Neural progenitor cell (in vitro differentiated cells): ENCODE measurements at places on chromosomes 6 and 20. TPM values are rescaled to one million over a fixed set of nuclear protein-coding genes. Genes with fewer than 3 reads are reported as not detected.

DNA sequence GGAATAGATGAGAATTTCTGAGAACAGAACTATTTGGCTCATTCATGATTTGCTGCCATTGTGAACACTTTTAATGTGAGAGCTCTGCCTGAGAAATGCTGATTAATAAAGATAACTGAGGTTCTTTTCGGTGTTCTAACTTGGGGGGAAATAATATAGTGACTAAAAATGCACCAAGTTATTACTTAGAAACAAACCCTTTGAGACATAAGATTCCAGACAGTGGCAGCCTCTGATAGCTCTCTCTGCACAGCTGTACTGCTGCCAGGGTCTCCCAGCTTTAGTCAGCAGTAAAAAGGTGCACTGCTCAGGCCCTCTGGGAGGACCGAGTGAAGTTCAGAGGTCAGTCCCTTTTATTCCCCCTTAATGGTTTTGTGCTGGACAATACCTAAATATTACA lies 2.5 kb upstream of the PRDM1 start:
- H3K4me3 ChIP-seq, result no peak overlapping the region
- DNase-seq, result no peak
- H3K27ac ChIP-seq, result no peak overlapping the region
- no peaks in the 10 kb centered on the region for H3K36me3 ChIP-seq
- H3K27me3 ChIP-seq, result peaks cover 7% of the 10 kb centered on the region
- H3K4me1 ChIP-seq, result peaks cover 64% of the 10 kb centered on the region

DNA sequence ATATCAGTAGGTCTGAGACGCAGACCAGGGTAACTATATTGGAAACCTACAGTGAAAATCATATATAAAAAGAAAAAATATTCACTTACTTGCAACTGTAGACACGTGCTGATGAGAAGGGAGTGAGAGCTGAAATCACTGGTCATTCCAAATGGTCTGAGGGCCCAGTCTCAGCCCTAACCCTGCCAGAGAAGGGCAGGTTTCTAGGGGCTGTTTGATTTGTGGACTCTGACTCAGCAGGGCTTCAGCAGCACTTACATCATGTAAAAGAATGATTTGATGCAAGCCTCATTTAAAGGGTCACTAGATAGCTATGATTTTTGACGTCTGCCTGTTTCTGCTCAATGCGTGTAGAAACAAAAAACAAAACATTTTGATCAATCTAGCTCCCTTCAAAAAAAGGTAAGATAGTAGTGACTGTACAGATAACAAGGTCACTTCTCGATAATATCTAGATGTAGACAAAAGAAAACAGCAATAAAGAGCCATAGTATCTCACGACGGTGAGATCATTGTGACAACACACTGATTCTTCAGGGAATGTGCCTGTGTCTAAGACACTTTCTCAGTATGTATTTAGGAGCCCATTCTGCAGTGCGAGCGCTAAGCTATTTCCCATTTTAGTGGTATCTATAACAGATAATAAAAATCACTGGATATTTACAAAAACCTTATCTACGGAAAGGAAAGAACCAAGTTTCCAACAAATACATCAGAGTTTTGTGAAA lies 307.2 kb downstream of the HIVEP2 start:
- no peaks in the 10 kb centered on the region for H3K36me3 ChIP-seq
- H3K4me3 ChIP-seq, result no peak overlapping the region
- DNase-seq, result no peak
- H3K27ac ChIP-seq, result no peak overlapping the region

DNA sequence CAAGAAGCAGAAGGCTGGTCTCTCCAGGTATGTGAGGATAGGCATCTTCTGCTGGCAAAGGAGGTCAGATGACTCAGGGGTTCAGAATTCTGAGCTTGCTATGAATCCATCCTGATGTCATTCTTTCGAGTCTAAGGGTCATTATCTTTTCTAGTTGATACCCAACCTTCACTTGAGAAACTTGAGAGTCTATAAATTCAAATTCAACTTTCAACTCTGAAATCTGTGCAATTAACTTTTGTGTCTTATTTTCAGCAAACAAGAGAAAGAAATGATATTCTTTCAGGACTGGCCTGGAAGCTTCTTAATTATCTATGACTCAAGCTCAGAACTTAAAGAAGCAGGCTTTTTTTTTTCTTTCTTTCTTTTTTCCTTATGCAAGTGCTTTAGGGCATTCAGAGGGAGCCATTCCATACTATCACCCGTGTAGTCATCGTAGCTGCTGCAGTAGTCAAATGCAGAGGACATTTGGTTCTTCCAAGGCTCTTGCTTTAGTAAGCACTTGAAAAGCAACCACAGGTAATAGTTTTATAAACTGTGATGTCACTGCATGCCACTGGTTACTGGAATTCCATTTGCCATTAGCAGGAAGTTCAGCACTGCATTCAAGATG lies 93.0 kb downstream of the ADTRP start:
- no peak for DNase-seq
- no peaks in the 10 kb centered on the region for H3K27me3 ChIP-seq
- no peak overlapping the region for H3K27ac ChIP-seq
- H3K36me3 ChIP-seq, result no peaks in the 10 kb centered on the region

DNA sequence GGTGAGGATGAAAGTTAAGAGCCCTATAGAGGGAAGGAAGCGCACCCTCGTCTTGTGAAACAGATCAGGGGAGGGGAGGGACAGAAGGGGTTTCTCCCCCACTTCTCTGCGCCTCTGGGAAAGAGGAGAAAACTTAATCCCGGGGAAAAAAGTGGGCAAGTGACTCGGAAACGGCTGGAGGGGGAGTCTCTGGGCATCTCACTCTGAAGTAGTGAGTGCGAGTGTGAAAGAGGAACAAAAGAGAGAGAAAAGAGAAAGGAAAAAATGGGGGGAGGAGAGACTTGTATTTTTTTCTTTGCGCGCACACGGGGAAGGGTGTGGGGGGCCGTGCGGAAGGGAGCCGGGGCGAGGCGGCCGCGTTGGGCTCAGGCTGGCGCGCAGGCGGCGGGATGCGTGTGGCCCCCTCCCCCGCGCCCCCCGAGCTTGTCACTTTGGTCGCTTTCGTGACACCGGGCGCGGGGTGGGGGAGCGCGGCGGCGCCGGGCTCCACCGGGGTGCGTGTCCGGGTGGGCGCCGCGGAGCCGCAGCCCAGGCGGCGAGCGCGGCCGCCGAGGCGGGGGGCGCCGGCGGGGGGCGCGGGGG lies 454 bp downstream of the L3MBTL3 start:
- peaks cover 10% of the 10 kb centered on the region for H3K27me3 ChIP-seq
- H3K4me1 ChIP-seq, result peaks cover 7% of the 10 kb centered on the region
- peak; percentile 60 for DNase-seq
- no peaks in the 10 kb centered on the region for H3K36me3 ChIP-seq
- H3K4me3 ChIP-seq, result peak overlapping the region; percentile 74

GRCh38 chr6:79215213-79215824 lies 19.2 kb downstream of the HMGN3 start:
- peak overlapping the region; percentile 9 for H3K4me3 ChIP-seq
- peak overlapping the region; percentile 85 for H3K27ac ChIP-seq
- H3K36me3 ChIP-seq, result peaks cover 11% of the 10 kb centered on the region
- no peaks in the 10 kb centered on the region for H3K27me3 ChIP-seq
- H3K4me1 ChIP-seq, result peaks cover 58% of the 10 kb centered on the region

- no peak overlapping the region for H3K4me3 ChIP-seq
- no peak overlapping the region for H3K27ac ChIP-seq
- DNase-seq, result no peak
- H3K36me3 ChIP-seq, result no peaks in the 10 kb centered on the region
- no peaks in the 10 kb centered on the region for H3K4me1 ChIP-seq
Measured at GRCh38 chr6:152034631-152035030, 227.1 kb downstream of the ESR1 start.

GRCh38 chr20:49140411-49140810 lies 47.7 kb downstream of the STAU1 start:
- H3K4me1 ChIP-seq, result no peaks in the 10 kb centered on the region
- H3K36me3 ChIP-seq, result no peaks in the 10 kb centered on the region
- no peaks in the 10 kb centered on the region for H3K27me3 ChIP-seq
- no peak for DNase-seq
- no peak overlapping the region for H3K27ac ChIP-seq
- H3K4me3 ChIP-seq, result no peak overlapping the region

DNA sequence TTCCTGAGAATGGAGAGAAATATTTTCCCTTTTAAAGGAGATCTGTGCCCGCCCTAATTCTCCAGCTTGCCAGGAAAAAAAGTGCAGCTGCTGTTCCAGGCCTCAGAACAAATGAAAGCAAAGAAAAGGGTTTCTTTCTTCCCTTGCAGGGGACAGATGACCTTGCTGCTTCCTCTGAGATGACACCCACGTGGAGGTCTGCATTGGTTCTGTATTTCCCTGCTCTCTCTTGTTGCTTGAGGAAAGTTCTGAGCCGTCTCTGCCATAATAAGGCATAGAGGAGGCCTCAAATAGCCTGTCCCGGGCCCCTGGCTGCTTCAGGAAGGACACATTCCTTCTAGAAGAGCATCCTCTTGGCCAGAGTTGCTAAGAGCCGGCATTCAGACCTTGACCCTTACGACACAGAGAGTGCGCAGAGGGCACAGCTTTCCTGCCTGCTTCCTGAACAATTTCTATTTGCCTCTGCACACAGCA lies 501.8 kb upstream of the SULF2 start:
- H3K4me3 ChIP-seq, result no peak overlapping the region
- no peak overlapping the region for H3K27ac ChIP-seq
- no peak for DNase-seq
- no peaks in the 10 kb centered on the region for H3K27me3 ChIP-seq

- H3K4me3 ChIP-seq, result no peak overlapping the region
- H3K4me1 ChIP-seq, result no peaks in the 10 kb centered on the region
- no peak for DNase-seq
Measured at GRCh38 chr6:68615938-68616337, 19.1 kb upstream of the ADGRB3 start.

GRCh38 chr6:48860175-48860574 lies 602.9 kb downstream of the MMUT start:
- H3K4me3 ChIP-seq, result no peak overlapping the region
- no peaks in the 10 kb centered on the region for H3K36me3 ChIP-seq
- H3K27me3 ChIP-seq, result no peaks in the 10 kb centered on the region
- no peak overlapping the region for H3K27ac ChIP-seq
- no peaks in the 10 kb centered on the region for H3K4me1 ChIP-seq
- DNase-seq, result no peak

- H3K4me3 ChIP-seq, result no peak overlapping the region
- no peaks in the 10 kb centered on the region for H3K27me3 ChIP-seq
- no peaks in the 10 kb centered on the region for H3K36me3 ChIP-seq
- peaks cover 27% of the 10 kb centered on the region for H3K4me1 ChIP-seq
- no peak overlapping the region for H3K27ac ChIP-seq
Measured at GRCh38 chr6:89356642-89357170, 4.2 kb upstream of the UBE2J1 start.

DNA sequence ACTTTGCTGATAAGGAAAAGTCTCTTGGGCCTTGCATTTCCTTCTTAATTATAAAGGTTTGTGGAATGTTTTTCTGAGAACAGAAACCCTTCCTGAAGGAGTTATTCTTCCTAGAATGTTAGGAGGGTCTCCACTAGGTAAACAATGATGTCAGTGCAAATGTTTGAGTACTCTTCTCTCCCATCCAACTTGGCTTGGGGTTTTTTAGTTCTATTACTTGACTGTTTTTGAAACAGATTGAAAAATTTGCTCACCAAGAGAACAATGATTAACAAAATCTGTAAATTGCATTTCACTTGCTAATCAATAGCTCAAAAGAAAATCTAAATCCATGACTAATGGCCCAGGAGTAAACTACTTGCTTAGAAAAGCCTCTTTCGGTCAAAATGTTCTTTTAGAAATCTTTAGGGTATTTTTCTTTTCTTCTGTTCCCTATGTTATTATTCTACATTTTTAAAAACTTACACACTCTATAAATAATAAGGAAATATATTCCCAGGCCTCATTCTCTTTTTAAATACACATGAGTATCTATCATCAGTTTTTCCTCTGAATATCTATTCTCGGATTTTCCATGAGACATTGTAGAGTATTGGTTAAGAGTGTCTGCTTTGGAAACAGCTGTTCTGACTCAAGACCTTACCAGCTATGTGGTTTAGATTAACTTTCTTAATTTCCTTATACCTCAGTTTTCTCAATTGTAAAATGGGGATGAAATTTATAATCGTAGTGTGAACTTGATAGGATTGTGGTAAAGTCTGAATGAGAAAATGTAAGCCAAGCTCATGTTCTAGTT lies 234.2 kb upstream of the CITED2 start:
- peaks cover 39% of the 10 kb centered on the region for H3K4me1 ChIP-seq
- H3K4me3 ChIP-seq, result no peak overlapping the region
- peak overlapping the region; percentile 42 for H3K27ac ChIP-seq
- no peaks in the 10 kb centered on the region for H3K36me3 ChIP-seq
- DNase-seq, result no peak
- H3K27me3 ChIP-seq, result no peaks in the 10 kb centered on the region

GRCh38 chr6:168678588-168678987 lies 237.6 kb downstream of the SMOC2 start:
- no peak for DNase-seq
- no peak overlapping the region for H3K4me3 ChIP-seq
- H3K36me3 ChIP-seq, result no peaks in the 10 kb centered on the region

DNA sequence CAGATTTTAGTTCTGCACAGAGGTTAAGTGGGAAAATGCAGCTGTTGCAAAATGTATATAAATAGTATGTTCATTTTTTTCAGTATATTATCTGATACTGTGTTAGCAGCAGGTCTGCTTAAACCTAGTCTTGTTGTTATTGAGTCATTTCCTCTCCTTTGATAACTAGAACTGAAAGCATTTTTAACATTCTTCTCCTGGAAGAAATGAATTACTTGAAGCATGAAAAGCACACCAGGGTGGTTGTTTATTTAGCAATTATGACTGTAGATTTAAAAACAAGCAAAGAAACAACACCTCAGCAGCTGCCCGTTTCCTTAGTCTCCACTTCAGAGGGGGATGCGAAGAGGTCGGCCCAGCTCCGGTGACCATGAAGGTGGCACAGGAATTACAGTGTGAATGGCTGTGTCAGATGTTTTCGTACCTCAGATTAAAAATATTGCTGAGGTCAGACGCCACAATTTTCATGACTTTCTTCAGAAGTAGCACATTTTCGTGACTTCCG lies 53.5 kb downstream of the GOPC start:
- no peaks in the 10 kb centered on the region for H3K27me3 ChIP-seq
- no peak overlapping the region for H3K27ac ChIP-seq
- H3K4me3 ChIP-seq, result no peak overlapping the region
- H3K36me3 ChIP-seq, result no peaks in the 10 kb centered on the region
- H3K4me1 ChIP-seq, result peaks cover 15% of the 10 kb centered on the region

DNA sequence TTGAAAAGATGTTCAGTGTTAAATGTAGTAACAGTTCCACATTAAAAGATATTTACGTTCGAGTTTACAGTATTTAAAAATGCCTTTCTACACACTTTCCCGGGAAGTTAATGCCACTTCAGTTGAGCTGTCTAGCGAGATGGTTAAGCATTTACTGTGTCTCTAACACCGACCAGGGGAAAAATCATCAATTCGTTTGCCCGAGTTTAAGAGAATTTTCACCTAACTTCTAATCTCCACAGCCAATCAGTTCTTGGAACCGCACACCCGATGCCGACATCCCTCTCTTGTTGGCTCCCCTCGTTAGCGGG lies 58.2 kb downstream of the FAM217A start:
- peak overlapping the region; percentile 94 for H3K4me3 ChIP-seq
- DNase-seq, result no peak
- H3K27me3 ChIP-seq, result no peaks in the 10 kb centered on the region

The TTBK1 gene
- 1.7 and 3.2 TPM in 2 replicates for total RNA-seq

The TBXT gene
- not detected in 2 replicates for total RNA-seq

The C20orf144 gene
- 0.53 TPM in 1 of 2 replicates, not detected in the other for total RNA-seq

The RMND1 gene
- total RNA-seq, result 32.1 and 44.0 TPM in 2 replicates

The CCR6 gene
- not detected in 2 replicates for total RNA-seq

The DST gene
- total RNA-seq, result 225 and 259 TPM in 2 replicates
